ENCODE measurements at places on chromosomes 11 and 22.

DNA sequence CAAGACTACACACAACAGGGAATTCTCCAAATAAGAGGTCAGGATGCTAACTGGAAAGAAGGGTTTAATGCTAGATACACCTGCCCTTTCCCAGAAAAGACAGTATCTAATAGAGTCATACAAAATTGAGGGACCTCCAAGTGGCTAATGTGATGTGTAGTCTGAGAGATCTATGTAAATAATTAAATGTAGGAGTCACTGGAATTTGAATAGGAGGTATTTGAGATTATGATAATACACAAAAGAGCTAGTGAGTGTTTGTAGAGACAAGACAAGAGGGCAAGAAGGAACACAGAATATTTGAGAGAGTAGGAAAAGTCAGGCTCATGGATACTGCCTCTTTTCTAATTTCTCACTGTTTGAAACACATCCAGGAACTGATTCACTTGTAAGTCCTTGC, 15.5 kb upstream of the INSC start:
- no peak overlapping the region for H3K27ac ChIP-seq
- H3K27me3 ChIP-seq, result peaks cover 62% of the 10 kb centered on the region
- no peak for DNase-seq
- H3K4me1 ChIP-seq, result no peaks in the 10 kb centered on the region
- no peaks in the 10 kb centered on the region for H3K36me3 ChIP-seq
- no peak overlapping the region for H3K4me3 ChIP-seq

DNA sequence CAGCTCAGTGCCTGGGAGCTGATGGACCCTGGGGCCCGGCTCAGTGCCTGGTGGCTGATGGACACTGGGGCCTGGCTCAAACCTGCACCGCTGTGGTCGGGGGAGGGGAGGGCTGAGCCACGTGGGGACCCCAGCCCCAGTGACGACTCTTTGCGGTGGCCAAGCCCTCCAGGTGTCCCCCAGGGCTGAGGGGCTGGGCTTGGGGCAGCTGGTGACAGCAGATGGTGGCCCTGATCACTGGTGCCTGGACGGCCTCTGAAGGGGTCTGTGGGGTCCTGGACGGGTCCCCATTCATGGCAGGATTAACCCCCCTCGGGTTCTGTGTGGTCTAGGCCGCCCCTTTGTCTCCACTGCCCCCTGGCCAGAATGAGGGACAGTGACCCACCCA, 3.4 kb upstream of the MUC5B start:
- H3K36me3 ChIP-seq, result no peaks in the 10 kb centered on the region
- H3K27ac ChIP-seq, result no peak overlapping the region
- no peak overlapping the region for H3K4me3 ChIP-seq
- DNase-seq, result no peak
- peaks cover 36% of the 10 kb centered on the region for H3K27me3 ChIP-seq

DNA sequence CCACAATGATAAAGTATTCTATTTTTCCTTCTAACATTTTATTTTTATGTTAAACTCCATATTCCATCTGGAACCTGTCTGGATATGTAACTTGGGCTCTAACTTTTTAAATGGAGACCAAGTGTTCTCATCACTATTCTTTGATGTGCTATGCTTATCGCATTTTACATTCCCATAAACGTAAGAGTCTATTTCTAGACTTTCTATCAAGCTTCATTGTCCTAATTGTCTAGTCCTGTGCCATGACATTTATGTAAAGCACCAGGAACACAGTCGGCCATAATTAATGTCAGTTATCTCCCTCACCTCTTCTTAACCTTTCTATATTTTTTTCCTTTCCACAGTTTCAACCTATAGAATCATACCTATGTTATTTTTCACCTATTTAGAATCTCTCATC, 113.9 kb upstream of the TEAD1 start:
- H3K36me3 ChIP-seq, result no peaks in the 10 kb centered on the region
- H3K4me1 ChIP-seq, result peaks cover 42% of the 10 kb centered on the region
- H3K27ac ChIP-seq, result no peak overlapping the region

GRCh38 chr11:19594326-19594725, 118.3 kb upstream of the NAV2 start:
- peaks cover 6% of the 10 kb centered on the region for H3K4me1 ChIP-seq
- DNase-seq, result no peak
- H3K27me3 ChIP-seq, result peaks cover 7% of the 10 kb centered on the region
- H3K36me3 ChIP-seq, result no peaks in the 10 kb centered on the region
- H3K27ac ChIP-seq, result no peak overlapping the region

DNA sequence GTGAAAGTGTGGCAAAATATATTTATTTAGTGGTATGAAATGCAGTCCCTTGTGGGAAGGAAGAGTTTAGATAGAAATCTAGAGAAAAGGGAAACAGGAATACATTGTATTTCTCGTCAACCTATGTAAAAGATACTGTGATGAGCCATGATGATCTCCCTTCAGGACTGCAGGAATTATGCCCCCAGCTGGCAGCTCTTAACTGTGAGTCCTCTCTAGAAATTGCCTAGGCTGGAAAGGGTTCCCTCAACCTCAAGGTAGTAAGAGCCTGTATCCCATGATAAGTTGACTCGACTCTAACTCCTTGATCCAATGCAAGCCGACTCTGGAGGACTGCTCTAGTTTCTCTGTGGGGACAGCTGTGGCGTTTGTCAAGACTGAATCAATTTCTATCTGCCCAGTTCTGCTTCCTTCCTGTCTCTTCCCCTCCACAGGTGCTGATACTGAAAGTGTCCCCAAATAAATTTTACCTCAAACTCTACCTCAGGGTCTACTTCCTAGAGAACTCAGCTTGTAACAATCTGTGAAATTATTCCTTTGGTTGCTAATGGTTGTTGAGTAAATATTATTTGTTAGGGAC, 897.3 kb downstream of the METTL15 start:
- no peaks in the 10 kb centered on the region for H3K36me3 ChIP-seq
- DNase-seq, result no peak
- no peak overlapping the region for H3K4me3 ChIP-seq
- H3K4me1 ChIP-seq, result peaks cover 13% of the 10 kb centered on the region
- no peaks in the 10 kb centered on the region for H3K27me3 ChIP-seq
- H3K27ac ChIP-seq, result no peak overlapping the region

GRCh38 chr11:44475114-44475686, 90.3 kb upstream of the CD82 start:
- no peaks in the 10 kb centered on the region for H3K4me1 ChIP-seq
- peaks cover 60% of the 10 kb centered on the region for H3K27me3 ChIP-seq
- DNase-seq, result no peak
- no peak overlapping the region for H3K27ac ChIP-seq
- H3K36me3 ChIP-seq, result no peaks in the 10 kb centered on the region

- peaks cover 85% of the 10 kb centered on the region for H3K27me3 ChIP-seq
- H3K27ac ChIP-seq, result no peak overlapping the region
- peaks cover 3% of the 10 kb centered on the region for H3K4me1 ChIP-seq
- no peaks in the 10 kb centered on the region for H3K36me3 ChIP-seq
- H3K4me3 ChIP-seq, result peak overlapping the region; percentile 50
Measured at GRCh38 chr11:65899356-65900124, 648 bp downstream of the FOSL1 start.

DNA sequence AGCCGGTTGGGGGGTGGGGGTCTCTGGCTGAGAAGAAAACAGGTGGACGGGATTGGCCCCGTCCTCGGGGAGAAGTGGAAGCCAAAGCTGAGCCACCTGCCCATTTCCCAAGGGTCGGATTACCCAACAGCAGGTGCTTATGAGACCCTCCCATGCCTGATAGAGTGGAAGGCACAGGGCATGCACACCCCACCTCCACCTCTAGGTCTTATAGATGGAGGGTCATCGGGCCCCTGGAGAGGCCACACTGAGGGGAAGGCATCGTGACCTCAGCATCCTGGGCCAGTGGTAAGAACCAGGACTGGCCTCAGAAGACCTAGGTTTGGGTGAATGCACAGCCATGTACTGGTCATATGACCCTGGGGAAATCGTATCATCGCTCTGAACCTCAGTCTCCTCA, 85.9 kb downstream of the BUD13 start:
- no peak overlapping the region for H3K4me3 ChIP-seq
- peaks cover 17% of the 10 kb centered on the region for H3K4me1 ChIP-seq
- H3K27me3 ChIP-seq, result peaks cover 7% of the 10 kb centered on the region
- H3K36me3 ChIP-seq, result no peaks in the 10 kb centered on the region
- no peak overlapping the region for H3K27ac ChIP-seq

DNA sequence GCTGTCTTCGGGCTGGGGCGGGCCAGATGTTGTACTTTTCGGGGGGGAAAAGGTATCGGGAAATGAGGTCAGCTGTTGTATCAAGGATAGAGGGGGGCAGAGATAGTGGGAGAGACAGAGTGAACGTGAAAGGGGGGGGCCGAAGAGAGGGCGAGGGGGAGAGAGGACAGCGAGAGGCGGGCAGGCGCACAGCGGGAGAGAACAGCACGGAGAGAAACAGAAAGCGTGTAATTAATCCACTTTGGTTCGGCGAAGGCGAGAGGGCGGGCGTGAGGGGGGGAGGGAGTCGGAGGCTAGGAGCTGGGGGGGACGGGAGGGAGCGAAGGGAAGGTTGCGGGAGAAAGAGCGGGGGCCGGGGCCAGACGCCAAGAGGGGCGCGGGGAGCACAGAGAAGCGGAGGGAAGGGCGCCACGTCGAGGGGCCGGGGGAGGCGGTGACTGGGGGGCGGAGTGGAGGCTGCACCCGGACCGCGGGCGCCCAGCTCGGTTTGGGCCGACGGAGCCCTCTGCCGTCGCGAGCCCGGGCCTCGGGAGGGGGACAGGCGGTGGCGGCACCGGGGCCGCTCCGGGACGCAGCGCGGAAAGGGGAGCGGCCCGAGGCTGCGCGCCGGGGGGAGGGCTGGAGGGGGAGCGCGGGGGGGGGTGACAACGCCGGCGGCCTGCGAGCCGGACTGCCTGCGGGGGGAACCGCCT, 612 bp downstream of the IGF2 start:
- H3K4me1 ChIP-seq, result peaks cover 36% of the 10 kb centered on the region
- peak overlapping the region; percentile 80 for H3K4me3 ChIP-seq
- peaks cover 72% of the 10 kb centered on the region for H3K27me3 ChIP-seq
- H3K27ac ChIP-seq, result peak overlapping the region; percentile 86

DNA sequence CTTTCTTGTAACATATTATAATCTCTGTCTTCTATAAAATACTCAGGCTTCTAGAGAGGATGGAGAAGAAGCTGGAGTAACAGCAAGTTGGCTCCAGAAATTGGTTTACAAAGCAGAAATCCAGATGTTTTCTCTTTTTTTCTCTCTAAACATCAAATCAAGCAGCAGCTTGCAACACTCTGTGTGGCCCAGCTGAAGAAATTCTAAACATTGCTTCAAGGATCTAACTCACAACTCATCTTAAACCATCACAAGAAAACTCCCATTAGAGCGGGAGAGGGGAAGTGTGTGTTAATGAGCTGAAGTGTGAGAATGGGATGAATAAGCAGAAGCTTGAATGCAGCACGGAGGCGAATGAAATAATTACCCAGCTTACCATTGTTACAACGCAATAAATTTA, 146.5 kb downstream of the OPCML start:
- no peak overlapping the region for H3K27ac ChIP-seq
- H3K36me3 ChIP-seq, result no peaks in the 10 kb centered on the region
- peaks cover 28% of the 10 kb centered on the region for H3K27me3 ChIP-seq
- DNase-seq, result no peak
- peaks cover 4% of the 10 kb centered on the region for H3K4me1 ChIP-seq

GRCh38 chr11:112293614-112294013, 33.0 kb upstream of the PLET1 start:
- peaks cover 8% of the 10 kb centered on the region for H3K27me3 ChIP-seq
- no peak overlapping the region for H3K4me3 ChIP-seq
- no peak for DNase-seq
- H3K36me3 ChIP-seq, result peaks cover 10% of the 10 kb centered on the region
- H3K27ac ChIP-seq, result peak overlapping the region; percentile 10

GRCh38 chr11:11279956-11280689, 72.9 kb downstream of the CSNK2A3 start:
- peaks cover 3% of the 10 kb centered on the region for H3K4me1 ChIP-seq
- H3K36me3 ChIP-seq, result no peaks in the 10 kb centered on the region
- peaks cover 17% of the 10 kb centered on the region for H3K27me3 ChIP-seq
- H3K27ac ChIP-seq, result peak overlapping the region; percentile 27

Data from mesothelial cell of epicardium (in vitro differentiated cells).